ENCODE measurements at places on chromosomes 12 and 14. TPM values are rescaled to one million over a fixed set of nuclear protein-coding genes. Genes with fewer than 3 reads are reported as not detected.
A peak's percentile ranks its signal among the peaks of the same experiment; 100 is the strongest.

DNA sequence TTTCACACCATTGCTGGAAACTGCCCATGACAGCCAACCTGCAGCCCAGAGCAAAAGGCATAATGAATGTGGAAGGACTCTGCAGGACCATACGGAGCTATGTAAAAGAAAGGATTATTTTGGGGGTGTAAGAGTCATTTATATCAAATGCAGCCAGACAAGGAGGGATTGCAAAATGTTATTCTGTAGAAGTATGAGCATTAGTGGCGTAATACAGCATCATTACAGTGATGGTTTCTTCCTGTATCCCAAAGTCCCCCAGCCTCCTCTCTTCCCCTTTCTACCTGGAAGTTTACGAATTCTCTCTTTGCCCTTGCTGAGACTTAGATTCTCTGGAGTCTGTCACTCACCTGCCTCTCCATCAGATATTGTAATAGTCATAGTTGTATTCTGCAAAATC, 89.9 kb downstream of the BORCS5 start:
- DNase-seq: no peak

- DNase-seq: no peak
These were observed 27.7 kb downstream of the DIO3 start for GRCh38 chr14:101588990-101589389.

DNA sequence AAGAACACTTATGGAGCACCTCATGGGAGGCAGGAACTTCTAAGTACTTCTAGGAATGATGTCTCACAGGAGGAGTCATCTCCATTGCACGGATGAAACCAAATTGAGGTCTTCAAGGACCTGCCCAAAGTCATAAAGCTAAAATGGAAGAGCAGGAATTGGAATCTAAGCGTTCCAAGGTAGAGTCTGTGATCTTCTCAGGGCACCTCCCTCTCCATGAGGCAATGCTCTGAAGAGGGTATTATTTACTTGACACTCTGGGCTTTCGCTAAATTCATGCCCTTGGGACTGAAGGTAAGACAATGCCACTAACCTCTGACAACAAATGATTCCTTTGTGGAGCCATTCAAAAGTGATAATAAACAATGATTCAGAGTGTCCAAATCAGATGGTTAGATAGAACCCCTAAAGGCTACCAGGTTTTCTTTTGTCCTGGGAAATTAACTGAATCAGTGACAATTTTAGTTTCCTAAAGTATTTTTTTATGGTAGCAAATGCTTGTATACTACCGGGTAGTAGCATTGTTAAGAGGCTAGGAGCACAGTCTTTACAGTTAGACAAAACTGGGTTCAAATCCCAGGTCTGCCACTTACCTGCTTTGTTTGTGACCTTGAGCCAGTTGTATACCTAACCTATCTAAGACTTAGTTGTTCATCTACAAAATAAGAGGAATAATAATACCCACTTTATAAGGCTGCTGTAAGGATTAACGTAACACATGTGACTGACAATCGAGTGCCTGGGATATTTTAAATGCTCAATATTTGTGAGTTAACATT, 12.3 kb downstream of the HMGA2 start:
- no peak for DNase-seq

GRCh38 chr14:23299986-23300686, 2.5 kb downstream of the PPP1R3E start:
- no peak for DNase-seq

- no peak for DNase-seq
These were observed 112.2 kb upstream of the FKBP4 start for GRCh38 chr12:2682296-2683251.

GRCh38 chr12:991350-992333, 619 bp downstream of the ERC1 start:
- peak; percentile 45 for DNase-seq

DNA sequence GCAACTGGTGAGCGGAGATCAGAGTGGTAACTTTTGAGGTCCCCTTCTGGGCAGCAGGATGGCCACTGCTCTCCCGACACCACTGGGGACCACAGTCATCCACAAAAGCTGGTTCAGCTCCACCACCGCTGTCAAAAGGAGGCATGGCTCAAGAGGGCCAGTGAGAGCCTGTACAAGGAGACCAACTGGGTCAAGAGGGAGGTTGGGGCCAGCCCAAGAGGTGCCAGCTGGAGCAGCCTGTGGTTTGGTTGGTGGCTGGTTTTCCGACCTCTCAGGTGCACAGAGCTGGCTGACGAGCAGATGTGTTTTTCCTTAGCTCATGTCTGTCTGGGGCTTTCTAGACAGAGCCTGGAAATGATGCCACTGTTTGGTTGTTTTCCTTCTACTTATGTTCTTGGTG, 60.1 kb downstream of the ERH start:
- DNase-seq: no peak

GLI1 gene
- polyA plus RNA-seq: 62.3 TPM

RASSF9 gene
- polyA plus RNA-seq: 14.6 TPM

IAPP gene
- polyA plus RNA-seq: not detected

Measured in left renal pelvis (tissue), 4 donors.